ENCODE measurements at places on chromosomes 7 and 10.
A peak's percentile ranks its signal among the peaks of the same experiment; 100 is the strongest.

- DNase-seq, result no peak
Measured at GRCh38 chr7:157428554-157428945, 91.7 kb downstream of the DNAJB6 start.

- DNase-seq, result no peak
Measured at GRCh38 chr10:94200146-94200837, 162.4 kb downstream of the NOC3L start.

DNA sequence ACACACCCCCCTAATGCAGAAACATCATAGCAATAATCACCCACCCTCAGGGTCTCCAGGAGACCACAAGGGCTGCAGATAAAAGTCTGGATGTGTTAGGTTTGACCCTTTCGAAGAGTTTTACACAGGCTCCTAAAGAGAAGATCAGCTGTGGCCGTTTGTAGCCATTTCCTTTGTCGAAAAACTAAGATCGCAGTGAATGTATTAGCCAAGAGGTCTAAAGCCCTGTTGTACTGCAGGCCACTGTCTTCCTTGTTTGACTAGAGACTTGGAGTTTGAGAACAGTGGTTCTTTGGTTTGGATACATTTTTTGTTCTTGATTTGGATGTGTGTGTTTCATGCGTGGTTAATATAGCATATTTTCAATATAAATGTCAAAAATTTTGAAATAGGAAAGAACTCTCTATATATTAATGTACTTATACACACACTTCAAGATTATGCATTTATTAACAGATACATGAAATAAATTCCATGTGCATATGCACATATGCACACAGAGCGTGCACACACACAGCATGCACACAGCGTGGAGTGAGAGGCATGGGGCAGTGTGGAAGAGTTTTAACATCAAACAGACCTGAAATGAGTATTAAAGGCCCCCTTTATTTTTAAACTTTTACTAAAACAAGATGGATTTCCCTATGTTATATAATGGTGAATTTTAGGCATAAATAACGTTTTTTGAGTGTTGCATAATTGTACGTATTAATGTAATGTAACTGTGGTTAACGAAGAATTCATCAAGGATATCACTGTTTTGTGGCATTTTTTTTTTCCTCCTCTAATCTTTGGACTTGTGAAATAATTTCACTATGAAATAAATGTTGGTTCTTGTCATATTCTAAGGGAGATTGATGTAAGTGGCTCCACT lies 2.2 kb downstream of the IKZF1 start:
- no peak for DNase-seq

DNA sequence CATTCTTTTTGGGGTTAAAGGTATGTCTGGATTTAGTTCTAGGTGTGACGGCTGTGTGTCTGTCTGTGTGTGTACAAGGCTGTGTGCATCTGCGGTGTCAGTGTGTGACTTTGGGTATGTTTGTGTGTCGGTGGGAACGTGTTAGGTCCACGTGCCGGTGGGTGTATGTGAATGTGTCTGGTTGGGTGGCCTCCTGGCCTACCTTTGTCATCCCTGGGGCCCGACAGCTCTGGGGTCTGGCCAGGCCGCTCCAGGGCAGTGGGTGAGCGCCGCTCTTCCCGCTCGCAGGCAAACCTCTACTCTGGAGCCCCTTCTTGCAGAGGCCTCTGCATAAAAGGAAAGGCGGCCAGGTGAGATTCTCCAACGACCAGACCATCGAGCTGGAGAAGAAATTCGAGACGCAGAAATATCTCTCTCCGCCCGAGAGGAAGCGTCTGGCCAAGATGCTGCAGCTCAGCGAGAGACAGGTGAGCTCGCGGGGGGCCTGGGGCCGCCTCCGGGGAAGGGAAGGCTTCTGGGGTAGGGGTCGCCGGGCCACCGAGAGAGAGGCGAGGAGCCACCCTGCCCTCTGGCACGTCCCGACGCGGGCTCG lies 2.4 kb downstream of the HHEX start:
- no peak for DNase-seq

GRCh38 chr7:130598056-130598455 lies 70.5 kb downstream of the COPG2 start:
- DNase-seq, result no peak

DNA sequence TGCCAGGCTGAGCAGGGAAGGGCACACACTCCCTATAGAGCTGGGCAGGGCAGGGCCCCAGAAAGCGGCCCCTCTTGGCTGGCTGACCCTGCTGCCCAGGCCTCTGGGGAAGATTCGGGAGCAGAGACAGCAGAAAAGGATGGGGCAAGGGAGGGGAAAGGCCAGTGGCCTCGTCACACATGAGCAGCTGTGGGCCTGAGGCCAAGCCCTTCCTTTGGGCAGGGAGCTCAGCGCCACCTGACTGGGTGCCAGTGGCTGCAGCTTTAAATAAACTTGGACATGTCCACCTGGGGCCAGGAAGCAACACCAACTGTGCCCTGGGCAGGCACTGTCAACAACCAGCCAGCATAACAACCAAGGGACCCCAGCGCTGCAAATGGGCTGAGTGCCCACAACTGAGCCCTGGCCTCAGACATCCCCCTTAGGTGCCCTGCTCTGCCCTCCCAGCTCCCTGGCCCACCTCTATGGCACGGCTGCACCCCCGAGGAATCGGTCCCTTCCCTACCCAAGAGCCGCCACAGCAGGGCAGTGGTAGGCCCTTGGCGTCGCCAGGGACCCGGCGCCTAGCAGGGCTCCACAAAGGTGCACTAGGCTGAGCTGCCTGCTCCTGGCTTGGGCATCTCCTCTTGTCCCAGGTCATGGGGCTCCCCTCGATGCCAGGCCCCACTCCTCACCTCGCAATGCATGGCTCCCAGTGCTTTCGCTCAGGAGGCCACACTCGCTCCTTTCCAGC lies 2.6 kb downstream of the CAMK2B start:
- no peak for DNase-seq

- DNase-seq, result no peak
Measured at GRCh38 chr10:119518176-119518575, 24.3 kb downstream of the RGS10 start.

GRCh38 chr10:77441353-77442166 lies 196.0 kb downstream of the KCNMA1 start:
- no peak for DNase-seq

GRCh38 chr10:133608855-133609254 lies 17.7 kb downstream of the FRG2B start:
- DNase-seq, result peak; percentile 33

DNA sequence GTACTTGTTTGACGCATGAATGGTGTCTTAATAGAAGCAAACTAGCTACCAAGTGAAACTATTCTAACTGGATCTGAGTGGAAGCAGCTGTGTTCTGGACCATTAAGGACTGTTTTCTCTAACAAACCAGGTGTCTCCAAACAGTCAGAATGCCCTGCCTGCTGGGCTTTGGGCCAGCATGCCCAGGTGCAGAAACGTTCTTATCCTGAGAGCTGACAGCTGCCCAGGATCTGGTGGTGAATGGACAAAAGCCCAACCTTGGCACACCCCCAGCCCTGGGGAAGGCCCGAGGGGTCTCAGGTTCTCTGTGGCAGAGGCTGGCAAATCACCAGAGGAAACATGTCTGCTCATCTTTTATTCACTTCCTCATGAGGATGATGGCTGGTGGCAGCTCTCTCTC lies 48.2 kb upstream of the LAMB4 start:
- no peak for DNase-seq

DNA sequence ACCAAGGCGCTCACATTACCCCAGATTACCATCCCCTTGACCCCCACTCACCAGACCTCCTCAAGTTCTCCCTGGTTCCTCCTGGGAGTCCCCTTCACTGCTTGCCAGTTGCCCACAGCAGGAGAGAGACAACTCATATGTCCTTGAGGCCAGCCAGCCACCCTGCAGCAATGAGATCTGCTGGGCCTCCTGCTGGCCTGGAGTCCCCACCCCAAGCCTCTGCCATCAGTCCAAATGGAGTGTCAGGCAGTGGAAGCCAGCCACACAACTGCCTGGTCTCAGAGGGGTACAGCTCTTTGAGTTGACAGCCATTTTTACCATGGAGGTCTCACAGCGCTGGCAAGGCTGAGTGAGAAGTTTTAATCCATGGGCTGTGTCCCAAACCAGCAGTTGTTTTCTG lies 53.0 kb upstream of the EXOC4 start:
- DNase-seq, result no peak

DNA sequence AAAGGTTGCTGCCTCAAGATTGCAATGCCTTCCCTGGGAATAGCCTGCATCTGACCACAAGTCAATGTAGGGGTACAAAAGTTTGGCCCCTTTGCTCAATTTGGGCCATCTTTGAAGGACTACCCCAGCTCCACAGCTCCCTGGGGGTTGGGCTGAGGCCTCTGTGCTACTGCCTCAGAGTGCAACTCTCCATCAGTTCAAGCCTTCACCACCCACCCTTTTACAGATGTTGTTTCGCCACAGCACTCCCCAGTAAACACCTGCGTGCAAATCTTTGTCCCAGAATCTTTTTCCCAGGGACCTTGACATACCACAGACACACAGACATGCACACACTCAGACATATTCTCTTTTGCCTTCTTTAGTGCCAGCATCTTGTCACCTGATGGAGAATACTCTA lies 66.0 kb upstream of the ANKRD1 start:
- no peak for DNase-seq

DNA sequence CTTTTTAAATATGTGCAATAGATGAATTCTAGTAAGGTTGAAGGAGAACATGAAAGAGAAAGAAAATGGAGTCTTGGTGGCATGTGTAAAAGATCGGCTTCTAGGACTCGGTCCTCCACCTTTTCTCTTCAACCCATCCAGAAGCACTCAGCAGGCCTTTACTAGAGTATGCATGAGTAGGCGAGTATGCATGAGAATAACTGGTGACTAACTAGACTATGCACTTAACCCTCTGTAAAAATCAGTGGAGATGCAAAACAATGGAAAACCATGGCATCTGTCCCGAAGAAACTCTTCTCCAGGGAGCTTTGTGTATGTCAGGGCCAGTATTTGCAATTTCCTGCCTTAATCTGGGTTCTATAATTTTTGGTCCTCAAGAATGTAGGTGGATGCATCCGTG lies 40.0 kb upstream of the GRB10 start:
- DNase-seq, result no peak

- peak; percentile 18 for DNase-seq
Measured at GRCh38 chr10:122515588-122516231, 44.8 kb upstream of the DMBT1 start.

- no peak for DNase-seq
Measured at GRCh38 chr10:111137007-111137406, 60.2 kb downstream of the ADRA2A start.

DNA sequence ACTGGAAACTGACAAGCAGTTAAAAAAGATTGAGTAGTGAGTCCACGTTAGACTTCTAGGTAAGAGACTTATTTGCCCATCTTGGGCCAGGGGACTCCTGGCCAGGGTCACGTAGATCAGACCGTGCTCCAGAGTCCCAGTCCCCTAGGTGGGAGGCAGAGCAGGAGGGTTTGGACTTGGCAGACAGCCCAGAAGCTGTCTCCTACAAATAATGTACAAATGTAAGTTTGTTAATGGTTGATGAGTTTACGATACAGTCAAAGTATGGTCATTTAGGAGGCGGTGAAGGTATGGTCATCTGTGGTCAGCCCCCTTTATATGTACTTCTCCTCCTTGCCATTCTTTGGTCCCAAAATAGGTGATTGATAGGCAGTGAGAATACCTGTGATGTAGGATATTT lies 28.2 kb downstream of the INPP5F start:
- DNase-seq, result no peak

DNA sequence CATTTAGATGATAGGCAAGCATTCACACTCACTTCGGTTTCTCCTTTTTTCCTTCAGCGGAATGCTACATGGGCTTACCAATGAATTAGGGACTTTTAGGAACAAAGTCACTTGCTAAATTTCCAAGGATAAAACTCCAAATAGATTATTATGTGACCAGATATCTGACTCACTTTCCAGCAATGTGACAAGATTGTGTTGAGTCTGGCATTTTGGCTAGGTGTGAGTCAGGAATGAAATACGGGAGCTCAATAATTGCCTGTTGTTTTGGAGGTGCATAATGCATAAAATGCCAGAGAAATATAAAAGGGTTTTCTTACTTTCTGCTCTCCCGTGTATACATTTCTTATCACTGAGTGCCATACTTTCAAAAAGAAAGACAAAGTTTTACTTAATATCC lies 721.1 kb downstream of the KCNMA1 start:
- DNase-seq, result no peak

GRCh38 chr7:138000081-138000701 lies 1.7 kb downstream of the CREB3L2 start:
- peak; percentile 99 for DNase-seq

DNA sequence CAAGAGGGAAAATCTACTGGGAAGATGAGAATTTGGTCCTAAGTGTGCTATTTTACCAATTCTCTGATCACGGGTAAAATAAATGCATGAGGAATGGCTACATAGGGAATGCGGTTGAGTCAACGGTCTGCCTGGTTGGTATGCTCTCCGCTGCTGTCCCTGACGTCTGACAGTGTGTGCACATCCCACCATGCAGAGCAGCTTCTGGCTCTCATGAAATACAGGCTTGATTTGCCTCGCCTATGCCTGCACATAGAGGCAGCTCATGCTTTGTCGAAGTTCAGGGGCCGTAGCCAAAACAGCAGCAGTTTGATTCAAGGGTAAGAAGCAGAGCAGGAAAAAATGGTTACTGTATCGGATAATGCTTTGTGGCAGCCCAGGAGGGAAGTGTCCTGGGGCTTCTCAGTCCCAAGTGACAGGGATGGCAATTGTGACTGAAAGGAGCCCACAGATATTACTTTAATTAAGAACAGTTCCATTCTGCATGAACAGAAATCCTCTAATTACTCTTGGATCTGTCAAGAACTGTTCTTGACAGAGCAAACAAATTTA lies 268.4 kb upstream of the SLC26A5 start:
- DNase-seq, result peak; percentile 14

DNA sequence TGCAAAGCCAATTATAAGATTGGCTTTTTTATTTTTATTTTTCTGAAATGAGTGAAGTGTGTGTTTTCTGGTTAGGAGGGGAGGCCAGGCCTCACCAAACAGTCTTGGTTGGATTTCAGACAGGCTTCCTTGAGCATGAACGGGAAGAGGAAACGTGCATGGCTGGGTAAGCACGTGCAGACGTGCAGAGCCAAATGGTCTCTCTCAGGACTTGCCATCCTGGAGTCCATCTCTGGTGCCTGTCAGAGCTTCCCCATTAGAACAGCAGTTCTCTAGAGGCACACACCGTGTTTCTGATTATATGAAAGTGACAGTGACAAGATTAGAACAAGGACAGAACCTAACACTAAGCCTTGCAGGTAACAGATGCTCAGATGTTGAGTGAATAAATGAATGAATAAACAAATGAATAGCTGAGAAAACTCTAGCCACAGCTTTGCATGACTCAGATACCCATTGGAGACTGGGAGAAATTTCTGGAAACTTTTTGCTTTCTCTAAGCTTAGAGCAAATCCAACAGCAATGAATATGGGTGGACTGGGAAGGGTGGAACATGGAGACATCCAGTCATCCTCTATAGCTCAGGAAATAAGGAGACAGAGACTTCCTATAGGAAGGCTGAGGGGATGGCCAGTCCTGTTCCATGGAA lies 11.8 kb upstream of the CALD1 start:
- no peak for DNase-seq

- DNase-seq, result no peak
Measured at GRCh38 chr7:30887464-30887872, 24.2 kb upstream of the AQP1 start.
